ENCODE measurements at places on chromosomes 5 and 9.

GRCh38 chr9:138071731-138072130 is 194.1 kb downstream of the CACNA1B start:
- DNase-seq, result no peak

DNA sequence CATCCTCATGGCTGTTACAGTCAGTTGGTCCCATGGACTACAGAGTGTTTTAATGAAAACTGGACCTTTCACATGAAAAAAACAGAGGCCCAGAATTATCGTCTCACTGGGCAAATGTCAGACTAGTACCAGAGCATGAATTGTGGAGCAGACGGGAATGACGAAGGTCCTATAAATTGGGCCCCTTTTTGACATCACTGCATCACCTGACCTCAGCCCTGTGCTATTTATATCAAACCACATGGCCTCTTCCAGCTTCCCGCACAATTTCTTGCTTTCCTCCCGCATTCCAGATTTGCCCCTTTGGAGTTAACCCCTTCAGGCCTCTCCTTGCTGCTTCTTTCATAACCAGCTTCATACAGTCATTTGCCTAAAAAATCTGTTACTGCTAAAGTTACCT is 301.7 kb downstream of the ATPSCKMT start:
- DNase-seq, result no peak

- no peak for DNase-seq
These were observed 160.2 kb downstream of the DENND1A start for GRCh38 chr9:123769719-123770118.

GRCh38 chr9:125752070-125752628 is 5.0 kb downstream of the PBX3 start:
- no peak for DNase-seq

GRCh38 chr5:32110111-32110696 is 63.9 kb downstream of the GOLPH3 start:
- DNase-seq, result no peak

DNA sequence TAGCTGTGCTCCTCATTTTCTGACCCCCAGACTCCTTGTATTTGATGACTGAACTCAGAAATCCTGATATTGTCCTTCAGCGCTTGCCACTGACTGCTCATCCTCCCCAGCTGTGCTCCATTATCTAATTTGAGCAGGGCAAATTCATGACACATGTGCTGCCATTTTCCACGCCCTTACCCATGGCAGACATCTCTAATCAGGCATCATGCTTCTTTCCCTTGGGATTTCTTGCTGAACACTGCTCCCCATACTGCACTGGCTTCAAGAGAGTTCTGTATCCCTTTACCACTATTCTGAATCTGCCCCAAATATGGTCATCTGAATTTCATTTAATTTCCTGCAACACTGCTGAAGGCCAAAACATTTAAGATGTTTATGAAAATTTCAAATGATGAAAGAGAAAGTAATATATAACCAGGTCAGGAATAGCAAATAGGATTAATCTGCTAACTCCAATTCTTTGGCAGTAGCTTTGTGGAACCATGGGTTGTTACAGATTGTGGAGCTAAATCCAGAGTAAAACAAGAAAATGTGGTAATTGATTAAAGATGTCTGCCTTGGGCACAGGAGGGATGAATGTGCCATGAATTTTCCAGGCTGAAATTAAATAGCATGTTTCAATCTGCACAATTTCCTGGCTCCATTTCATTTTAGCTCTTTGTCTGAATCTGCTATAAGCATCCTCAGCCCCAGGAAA is 93.6 kb downstream of the CYFIP2 start:
- DNase-seq, result no peak

GRCh38 chr9:136784997-136785361 is 6.2 kb upstream of the TMEM141 start:
- DNase-seq, result no peak

- DNase-seq, result no peak
These were observed 2.2 kb upstream of the SLC38A9 start for GRCh38 chr5:55714339-55714738.

DNA sequence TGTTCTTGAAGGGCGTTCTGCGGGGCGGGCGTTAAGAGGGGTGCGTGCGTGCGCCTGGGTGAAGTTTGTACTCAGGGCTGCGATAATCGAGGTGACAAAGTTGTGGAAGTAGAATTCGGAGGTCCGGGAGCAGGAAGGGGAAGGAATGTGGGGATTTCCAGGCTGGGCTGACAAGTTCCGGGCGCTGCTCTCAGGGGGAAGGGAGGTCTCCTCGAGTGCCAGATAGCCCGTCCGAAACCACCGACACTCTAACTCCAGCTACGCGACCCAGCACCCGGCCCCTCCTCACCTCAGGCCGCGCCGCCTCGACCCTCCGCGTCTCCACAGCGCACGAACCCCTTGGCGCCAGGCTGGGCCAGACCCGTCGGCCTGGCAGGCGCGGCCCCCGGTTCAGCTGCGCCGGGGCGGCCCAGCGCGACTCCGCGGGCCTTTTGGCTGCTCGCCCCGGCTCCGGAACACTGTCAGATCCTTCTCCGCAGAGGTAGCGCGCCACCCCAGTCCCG is at the start of gene IL6ST:
IL6ST (minus strand) TSS at position 469 of the 503 bp plus-strand sequence. CDS start 18,685 bp downstream, outside the sequence.
- peak; percentile 36 for DNase-seq

GRCh38 chr5:73759771-73760170 is 133.8 kb downstream of the ARHGEF28 start:
- no peak for DNase-seq

DNA sequence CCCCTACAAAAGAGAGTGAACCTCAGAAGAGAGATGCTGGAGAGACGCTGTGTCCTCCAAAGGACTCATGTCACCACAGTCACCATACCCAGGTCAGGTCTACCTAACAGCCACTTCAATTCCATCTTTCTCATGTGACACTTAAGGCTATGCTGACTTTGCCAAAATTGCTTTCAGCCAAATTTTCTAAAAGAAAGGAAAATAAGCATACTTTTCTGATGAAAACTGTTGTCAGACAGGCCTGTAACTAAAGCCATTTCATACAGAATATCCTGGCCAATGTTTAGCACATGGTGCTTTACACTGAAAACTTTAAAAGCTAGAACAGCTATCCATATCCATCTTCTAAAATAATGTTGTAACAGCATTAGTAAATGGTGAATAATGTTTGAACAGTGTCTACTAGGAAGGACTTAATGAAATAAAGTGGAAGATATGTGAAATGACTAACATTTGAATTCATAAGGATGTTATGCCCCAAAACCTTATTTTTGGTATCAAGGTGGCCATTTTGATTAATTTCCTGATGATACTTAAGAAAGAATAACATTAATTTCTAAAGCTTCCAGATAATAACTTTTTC is 97.2 kb downstream of the NFIB start:
- no peak for DNase-seq

- DNase-seq, result no peak
These were observed 14.6 kb upstream of the TCF7 start for GRCh38 chr5:134099939-134100282.

DNA sequence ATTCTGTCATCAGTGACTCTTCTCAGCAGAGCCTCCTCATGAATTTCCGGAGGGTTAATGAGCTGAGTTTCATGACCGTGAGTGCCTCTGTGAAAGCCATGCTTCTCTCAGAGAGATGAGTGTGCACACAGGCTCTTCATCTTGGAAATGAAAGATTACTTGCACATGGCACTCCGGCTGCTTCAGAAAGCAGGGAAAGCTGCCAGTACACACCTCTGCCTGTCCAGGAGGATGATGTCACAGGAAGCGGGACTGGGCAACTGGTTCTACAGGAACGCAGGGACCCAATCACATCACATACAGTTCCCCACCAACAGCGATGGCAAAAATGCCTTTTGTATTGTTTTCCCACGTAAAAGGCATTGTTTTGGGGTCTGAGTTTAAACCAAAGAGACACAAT is 286.0 kb upstream of the DAP start:
- no peak for DNase-seq

DNA sequence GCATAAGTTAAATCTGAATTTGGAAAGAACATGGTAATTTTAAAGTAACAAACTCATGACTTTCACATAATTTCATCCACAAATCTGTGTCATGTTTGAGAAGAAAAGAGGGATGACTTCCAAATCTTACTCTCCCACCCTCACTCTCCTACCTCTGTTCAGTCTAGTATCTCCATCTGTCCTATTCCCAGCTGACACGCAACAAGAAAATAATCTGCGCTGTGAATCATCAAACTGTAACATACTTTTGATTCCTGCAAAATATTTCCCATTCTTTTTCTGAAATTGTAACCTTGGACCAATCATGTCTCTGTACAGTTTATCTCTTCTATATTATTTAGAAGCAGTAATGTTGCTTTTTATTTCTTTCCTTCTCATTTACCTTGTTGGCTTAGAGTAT is 91.4 kb downstream of the SLC12A2 start:
- DNase-seq, result no peak

DNA sequence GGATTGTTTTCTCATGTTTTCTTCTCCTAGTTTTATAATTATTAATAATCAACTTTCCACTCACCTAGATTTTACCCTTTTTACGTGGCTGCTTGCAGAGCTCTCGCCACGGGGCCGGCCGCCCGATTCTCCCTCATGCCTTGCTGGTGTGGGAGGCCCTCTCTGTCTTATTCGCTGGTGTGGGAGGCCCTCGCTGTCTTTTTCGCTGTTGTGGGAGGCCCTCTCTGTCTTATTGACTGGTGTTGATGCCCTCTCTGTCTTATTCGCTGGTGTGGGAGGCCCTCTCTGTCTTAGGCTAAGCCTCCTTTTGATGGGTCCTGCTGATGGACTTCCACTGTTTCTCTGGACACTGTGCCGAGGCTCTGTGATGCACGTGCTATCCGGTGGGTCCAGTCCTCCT is 161.3 kb upstream of the IRX2 start:
- no peak for DNase-seq

- no peak for DNase-seq
These were observed 5.2 kb upstream of the RAPGEF6 start for GRCh38 chr5:131640043-131640856.

DNA sequence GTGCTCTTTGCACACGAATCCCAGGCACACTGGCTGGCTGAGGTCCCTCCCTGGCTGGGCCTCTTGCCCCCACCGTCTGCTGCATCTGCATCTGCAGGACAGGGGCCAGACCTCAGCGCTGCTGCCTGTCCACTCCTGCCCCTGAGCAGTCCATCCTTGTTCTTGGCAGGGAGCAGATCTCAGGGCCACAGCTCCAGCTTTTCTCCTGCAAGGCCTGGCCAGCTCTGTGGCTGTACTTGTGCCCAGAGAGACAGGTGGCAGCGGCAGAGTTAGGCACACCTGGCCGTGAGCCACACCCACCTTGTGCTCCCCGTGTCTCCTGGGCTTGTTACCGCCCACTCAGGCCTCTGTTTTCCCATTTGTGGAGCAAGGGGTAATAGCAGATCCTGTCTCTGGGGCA is 13.9 kb downstream of the NEK6 start:
- DNase-seq, result no peak

DNA sequence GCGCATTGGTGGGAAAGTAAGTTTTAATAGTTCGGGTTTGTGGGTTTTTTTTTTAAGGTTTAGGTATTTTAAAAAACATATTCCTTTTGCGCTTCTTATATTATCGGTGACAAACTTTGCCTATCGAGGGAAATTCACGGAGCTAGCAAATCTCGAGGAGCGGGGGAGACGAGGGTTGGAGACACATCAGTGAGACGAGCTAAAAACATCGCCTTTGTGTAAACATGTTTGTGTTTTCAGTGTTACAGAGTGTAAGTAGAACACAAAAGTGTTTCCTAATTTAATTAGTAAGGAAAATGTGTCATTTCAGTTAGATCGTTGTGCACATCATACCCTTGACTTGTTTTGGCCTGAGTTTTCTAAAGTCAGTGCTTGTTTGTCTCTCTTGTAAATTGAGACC is 945 bp downstream of the BTF3 start:
- DNase-seq, result no peak

DNA sequence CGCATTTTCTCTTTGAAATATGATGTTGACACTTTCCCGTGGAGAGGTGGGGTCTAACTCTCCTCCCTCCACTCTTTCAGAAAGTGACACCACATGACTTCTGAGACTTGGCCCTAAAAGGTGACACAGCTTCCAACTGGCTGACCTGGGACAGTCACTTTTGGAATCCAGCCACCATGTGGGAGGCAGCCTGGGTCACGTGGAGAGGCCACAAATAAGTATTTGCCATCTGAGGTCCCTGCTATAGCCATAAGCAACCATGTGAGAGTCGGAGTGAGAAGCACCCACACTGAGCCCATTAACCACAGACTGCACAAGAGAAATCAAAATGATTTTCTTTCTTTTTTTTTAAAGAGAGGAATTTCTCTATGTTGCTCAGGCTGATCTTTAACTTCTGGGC is 4.1 kb upstream of the PHYKPL start:
- no peak for DNase-seq

Data from fibroblast of skin of left quadriceps (primary cell).